Stimulated activated CD4-positive, alpha-beta T cell treated with anti-CD3 and anti-CD28 coated beads, Interleukin-15, amount 100 ng/mL, for 24 hours (primary cell): ENCODE measurements at places on chromosomes 3 and 15.

GRCh38 chr3:27688053-27688452 lies 34.1 kb downstream of the EOMES start:
- DNase-seq = no peak

- DNase-seq = no peak
Measured at GRCh38 chr3:106688464-106688863, 688.8 kb upstream of the CCDC54 start.

GRCh38 chr15:38961456-38961855 lies 396.8 kb upstream of the RASGRP1 start:
- DNase-seq = no peak

DNA sequence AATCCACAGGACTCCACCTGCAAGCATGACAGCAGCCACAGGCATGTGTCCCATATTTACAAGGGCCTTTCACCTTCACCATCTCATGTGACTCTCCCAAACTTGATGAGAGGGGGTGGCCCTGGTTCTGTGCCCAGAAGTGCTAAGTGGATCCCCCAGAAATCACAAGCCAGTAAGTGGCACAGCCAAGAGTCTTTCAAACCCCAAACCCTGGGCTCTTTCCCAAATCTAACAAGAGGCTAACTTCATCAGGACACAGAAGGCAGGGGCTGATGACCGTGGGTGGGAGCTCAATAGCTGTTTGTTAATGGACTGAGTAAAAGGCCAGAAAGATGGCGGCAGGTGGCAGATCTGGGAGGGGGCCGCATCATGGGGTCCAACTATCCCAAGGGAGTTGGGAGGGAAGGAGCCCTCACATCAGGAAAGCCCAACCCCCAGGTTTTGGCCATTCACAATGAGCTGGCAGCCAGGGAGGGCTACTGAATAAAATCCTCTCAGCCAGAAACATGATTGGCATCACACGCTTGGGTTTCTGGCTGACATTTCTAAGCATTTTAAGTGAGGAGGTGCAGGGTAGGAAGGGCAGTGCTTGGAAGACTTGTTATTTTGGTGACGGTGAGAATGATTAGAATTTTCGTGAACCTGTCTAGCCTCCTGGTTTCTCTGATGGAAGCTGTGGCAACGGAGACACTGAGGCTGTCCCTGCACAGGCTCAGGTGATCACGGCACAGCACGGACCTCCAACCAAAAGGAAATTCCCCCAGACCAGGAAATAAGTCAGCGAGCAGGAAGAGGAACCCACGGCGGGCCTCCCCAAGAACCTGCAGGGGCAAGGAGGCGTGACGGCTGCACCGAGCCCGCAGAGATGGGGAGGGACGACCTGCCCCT lies 109.3 kb downstream of the OXNAD1 start:
- peak; percentile 57 for DNase-seq

DNA sequence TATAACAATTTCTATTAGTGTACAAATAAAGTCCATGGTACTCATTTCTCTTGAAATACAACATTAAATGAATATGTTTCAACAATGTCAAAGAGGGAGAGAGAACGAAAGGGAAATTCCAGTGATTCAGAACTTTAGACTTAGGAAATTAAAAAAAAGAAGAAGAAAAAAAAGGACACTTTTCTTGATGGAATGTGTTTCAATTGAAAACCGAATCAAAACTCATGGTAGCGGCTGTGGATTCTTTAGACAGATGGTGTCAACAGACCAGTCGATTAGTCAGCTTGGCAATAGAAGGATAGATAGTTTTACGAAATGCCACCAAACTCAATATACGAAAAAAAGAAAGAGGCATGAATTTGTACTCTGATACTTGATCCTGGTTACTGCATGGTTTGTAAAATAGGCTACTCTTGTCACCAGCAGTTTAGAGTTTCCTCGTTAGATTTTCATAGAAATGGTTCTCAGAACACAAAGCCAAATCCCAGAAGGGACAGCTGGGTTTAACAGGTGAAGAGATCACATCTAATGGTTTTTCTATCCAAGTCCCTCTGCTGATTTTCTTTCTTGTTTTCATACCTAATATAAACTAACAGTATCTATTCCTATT lies 793.5 kb downstream of the ROBO1 start:
- DNase-seq = no peak

- DNase-seq = no peak
Measured at GRCh38 chr3:81816473-81817250, 55.2 kb upstream of the GBE1 start.
